ENCODE measurements at places on chromosomes 2 and 18.

DNA sequence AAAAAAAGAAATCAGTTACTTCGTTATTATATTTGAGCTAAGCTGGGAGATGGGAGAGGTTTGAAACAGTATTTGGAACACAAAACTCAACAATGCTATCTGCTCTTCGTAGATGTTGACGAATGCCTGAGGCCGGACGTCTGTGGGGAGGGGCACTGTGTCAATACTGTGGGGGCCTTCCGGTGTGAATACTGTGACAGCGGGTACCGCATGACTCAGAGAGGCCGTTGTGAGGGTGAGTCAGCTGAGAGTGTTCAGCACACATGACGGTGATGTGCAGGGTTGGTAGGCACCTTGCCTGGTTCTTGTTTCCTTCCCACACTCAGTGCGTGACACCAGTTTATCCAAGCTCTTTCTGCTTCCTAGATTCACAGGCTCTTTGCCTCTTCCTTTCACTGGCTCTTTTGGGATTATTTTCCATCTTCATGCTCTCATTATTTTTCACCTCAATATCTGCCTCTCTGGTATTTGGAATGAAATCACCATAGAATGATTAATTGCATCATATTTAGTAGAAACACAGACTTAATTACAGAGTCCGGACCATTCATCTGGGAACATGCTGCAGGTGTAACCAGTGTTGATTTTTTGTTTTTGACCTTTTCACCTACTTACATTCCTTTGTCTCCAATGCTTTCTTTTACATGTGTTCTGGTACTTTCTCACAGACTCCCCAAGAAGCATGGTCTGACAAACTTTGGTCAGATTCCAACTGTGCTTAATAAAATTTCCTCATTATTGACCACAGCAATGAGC lies 200.6 kb upstream of the RASGRP3 start:
- no peak for DNase-seq

GRCh38 chr18:63366213-63367052 lies 573 bp downstream of the KDSR start:
- DNase-seq, result peak; percentile 37

GRCh38 chr2:70647873-70648481 lies 94.4 kb upstream of the TGFA start:
- peak; percentile 32 for DNase-seq

GRCh38 chr2:143891879-143892308 lies 628.0 kb downstream of the ZEB2 start:
- no peak for DNase-seq

DNA sequence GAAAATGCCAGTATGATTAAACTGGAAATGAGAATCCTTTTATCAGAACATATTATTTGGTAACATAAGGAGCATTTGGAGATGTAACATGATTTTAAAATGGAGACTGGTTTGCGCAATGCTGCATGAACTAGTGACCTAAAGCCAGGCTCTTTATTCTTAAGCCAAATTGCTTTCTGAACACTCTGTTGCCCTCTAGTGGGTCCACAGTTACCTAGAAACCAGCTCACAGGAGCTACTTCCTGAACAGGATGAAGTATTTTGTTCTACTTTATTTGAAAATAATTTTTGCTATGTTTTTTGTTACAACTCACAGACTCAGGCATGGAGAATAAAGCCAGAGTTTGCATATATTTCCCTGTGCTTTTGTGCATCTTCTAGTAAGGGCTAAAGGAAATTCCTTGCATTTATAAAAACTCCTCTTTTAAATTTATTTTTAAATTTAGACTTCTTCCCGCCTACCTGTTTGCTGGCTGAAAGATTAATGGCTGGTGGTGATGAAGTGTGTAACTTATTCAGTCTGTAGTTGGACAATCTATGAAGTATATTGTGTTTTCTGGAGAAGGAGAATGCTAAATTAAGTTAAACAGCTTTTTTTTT lies 146.7 kb downstream of the PARD3B start:
- no peak for DNase-seq

DNA sequence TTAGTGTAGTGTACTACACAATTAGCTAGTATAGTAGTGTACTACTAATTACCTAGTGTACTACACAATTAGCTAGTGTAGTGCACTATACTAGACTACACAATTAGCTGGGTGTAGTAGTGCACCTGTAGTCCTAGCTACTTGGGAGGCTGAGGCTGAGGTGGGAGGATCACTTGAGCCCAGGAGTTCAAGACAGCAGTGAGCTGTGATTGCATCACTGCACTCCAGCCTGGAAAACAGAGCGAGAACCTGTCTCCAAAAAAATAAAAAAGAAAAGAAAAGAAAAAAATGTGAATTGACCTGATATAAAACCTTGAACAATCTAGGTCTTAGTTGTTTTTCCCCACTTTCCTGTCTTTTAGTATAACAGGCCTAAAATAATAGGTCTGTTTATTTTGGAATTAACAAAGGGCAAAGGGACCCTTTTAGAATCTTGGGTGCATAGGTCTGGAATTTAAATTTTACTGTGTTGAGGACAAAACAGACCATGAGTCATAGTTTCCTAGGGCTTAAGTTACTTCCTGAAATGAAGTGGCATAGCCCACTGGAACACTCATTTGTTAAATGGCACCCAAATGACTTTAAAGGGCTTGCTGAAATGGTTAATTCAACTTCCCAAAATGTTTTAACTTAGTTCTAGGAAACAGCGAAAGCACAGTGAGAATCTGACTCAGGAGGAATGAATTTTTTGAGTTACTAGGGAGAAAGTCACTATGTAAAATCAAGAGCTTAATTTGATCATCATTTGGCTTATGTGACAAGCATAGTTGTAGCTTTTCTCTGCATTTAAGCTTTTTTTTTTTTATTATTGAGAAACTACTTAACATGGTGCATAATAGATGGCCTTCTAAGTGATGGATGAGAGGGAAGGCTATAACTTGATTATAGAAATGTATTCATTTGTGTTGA lies 50.7 kb upstream of the ARL5A start:
- no peak for DNase-seq

DNA sequence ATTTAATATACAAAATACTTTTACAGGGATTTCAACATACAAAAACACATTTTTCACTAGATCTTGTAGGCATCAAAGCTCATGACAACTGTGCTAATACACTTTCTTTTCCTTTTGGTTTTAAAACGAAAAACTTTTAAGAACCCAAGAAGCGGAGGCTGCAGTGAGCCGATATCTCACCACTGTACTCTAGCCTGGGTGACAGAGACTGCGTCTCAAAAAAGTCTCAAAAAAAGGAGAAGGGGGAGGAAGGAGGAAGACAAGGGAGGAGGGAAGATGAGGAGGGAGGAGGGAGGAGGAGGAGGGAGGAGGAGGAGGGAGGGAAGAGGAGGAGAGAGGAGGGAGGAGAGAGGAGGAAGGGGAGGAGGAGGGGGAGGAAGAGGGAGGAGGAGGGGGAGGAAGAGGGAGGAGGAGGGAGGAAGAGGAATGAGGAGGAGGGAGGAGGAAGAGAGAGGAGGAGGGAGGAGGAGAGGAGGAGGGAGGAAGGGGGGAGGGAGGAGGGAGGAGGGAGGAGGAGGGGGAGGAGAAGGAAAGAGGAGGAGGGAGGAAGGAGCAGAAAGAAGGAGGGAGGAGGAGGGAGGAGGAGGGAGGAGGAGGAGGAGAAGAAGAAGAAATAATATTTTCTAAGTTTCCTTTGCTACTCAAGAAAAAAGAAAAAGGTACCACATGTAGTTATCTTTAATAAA lies 13.8 kb downstream of the ROCK2 start:
- DNase-seq, result no peak

- DNase-seq, result no peak
These were observed 118.8 kb downstream of the DPP4 start for GRCh38 chr2:161955211-161955610.

DNA sequence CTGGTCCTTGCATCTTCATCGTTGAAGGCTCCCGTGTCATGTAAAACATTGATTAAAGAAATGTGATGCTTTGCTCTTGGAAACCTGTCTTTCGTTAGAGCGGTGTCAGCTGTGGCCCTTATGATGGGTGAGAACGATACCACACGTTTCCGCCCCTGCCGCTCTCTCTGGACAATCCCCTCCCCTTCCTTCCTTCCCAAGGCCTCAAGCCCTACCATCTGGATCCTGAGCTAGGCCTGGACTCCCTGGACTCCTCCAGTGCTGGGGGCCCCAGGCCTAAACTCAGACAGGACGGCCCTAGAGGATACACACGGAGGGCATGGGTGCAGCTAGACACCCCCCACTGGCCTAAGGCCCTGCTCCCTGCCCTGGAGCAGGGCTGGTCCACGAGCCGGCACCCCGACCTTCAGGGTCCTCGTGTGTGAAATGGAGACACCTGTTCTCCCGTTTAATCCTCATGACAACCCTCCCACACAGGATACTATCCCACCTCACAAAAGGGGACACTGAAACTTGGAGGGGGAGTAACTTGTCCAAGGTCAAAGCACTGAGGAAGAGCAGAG lies 13.2 kb downstream of the BIN1 start:
- no peak for DNase-seq

DNA sequence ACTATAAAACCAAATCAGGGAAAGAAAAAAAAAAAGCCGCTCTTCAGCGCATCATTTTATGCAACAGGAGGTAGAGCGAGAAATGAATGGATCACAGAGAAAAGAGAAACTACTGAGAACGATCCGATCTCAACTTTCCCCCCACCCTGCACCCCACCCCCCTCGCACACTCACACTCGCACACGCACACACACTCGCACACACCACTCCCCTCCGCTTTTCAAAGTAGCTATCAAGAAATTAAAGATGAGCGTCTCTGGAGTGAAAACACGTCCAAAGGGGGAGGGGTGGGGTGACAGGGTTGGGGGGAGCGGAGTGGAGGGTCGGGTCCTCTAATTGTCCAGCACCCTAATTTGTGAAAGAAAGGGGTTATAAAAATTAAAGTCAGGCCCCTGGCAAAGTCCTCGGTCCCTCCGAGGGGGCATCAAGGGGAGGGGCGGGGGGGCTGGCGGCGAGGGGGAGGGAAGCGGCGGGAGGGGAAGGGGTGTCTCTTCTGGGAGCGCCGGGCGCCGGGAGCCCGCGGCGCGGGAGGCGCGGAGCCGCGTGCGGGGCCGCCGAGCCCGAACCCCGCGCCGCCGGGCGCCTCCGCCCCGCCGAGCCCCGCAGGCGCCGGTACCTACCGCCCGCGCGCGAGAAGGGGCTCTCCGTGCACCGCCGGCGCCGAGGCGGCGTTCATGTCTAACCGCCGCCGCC lies 428 bp downstream of the TCF4 start:
- DNase-seq, result no peak

DNA sequence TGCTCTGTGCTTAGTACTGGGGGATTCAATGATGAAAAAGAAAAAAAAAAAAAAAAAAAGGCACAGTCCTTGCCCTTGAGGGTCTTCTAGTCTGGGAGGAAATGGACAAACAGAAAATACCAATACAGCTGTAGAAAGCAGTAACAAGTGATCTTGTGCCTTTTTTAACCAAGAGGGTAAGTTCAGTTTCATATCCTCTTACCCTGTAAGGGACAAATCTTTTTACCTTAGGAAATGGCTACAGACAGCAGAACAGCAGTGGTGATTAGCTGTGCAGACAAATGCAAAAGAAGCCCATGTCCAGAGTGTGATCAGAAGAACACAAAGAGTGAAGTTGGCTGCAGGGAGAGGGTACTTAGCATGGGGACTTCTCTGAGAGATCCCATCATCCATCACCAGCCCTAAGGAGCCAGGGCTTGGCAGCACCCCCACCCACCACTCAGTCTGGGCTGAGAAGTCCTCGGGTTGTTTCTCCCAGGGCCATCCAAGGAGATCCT lies 102.9 kb downstream of the ALPK2 start:
- DNase-seq, result no peak

GRCh38 chr18:39326772-39327171 lies 1761.2 kb upstream of the CELF4 start:
- DNase-seq, result no peak

DNA sequence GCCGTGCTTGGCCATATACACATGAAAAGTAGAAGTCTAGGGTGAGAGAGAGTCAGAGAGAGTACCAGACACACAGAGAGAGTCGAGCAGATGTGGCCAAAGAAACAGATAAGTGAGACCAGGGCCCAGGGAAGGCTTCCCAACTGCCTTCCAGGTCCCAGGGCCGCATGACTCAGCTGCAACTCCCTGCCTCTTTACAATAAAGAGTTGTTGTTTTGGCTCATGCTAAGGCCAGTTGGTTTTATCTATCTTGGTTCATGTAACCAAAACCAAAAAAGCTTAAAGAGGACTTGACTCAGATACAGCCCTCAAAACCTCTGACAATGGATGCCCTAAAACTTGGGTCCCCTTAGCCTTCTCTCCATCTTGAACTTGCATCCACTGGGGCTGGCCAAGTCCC lies 36.9 kb downstream of the REEP1 start:
- no peak for DNase-seq

GRCh38 chr2:2877427-2877826 lies 500.2 kb downstream of the EIPR1 start:
- no peak for DNase-seq

GRCh38 chr2:216477283-216478035 lies 21.2 kb upstream of the RPL37A start:
- DNase-seq, result no peak

GRCh38 chr2:84388133-84388532 lies 70.9 kb downstream of the SUCLG1 start:
- no peak for DNase-seq

DNA sequence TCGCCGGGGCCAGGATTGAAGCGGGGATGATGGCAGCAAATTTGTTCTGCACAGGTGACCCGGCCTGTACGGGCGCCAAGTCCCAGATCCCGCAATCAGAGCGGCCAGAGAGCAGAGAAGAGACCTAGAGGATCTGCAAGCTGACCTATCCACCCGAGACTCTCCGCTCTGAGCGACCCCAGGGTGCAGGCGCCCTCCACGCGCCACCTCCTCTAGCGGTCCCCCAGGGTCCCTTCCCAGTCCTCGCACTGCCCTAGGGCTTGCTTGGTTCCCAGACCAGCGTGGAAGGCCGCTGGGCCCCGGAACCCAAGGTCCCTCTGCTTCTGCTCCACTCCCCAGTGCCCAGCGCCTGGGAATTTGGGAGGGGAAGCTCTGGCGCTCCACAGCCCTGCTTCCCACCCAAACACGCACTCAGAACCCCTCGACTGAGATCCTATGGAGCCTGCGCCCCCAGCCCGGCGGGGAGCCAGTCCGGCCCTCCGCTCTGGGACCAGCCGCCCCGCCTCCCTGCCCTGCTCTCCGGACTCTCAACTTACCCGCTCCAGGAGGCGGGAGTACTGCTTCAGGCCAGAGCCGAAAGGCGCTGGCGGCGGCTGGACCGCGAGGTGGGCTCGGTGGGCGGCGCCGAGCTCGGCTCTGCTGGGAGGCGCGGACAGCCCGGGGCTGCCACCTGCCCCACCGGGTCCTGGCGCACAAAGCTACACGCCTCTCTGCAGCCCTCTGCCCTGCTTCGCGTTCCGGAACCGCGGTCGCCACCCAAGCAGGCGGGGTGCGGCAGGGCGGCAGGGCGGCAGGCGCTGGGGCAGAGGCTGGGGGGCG lies 3.0 kb upstream of the SIX3 start:
- DNase-seq, result no peak

GRCh38 chr2:194182888-194183287 lies 1474.1 kb upstream of the SLC39A10 start:
- DNase-seq, result no peak
